ENCODE measurements at places on chromosomes 2 and 18.

DNA sequence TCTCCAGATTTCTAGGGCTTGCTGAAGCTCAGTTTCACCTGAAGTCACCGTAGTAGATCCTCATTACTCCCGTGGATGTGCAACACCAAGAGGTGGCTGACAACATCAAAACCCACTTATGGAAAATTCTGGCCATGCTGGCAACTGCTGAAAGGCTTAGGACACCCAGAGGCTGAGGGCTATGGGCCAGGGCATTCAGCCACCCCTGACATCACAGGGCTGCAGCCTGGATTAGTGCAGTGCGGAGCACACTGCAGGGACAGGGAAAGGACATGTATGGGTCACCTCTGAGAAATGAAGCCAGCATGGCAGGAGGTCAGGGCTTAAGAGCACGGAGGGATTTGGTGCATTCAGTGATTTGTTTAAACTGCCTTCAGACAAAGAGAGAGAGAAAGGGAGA, 300.6 kb downstream of the TDRD15 start:
- no peak for DNase-seq

DNA sequence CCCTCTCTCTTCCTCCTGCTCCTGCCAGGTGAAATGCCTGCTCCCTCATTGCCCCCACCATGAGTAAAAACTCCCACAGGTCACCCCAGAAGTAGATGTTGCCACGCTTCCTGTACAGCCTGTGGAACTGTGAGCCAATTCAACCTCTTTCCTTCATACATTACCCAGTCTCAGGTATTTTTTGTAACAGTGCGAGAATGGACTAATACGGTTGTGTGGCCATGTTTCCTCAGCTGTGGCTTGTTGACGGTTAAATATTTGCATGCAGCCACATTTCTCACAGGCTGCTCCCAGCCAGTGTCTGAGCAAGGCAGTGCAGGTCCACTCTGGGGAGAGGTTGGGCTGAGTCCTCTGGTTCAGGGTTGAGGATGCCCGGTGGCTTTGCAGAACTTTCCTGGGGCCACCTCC, 27.8 kb upstream of the COPS8 start:
- DNase-seq, result no peak

DNA sequence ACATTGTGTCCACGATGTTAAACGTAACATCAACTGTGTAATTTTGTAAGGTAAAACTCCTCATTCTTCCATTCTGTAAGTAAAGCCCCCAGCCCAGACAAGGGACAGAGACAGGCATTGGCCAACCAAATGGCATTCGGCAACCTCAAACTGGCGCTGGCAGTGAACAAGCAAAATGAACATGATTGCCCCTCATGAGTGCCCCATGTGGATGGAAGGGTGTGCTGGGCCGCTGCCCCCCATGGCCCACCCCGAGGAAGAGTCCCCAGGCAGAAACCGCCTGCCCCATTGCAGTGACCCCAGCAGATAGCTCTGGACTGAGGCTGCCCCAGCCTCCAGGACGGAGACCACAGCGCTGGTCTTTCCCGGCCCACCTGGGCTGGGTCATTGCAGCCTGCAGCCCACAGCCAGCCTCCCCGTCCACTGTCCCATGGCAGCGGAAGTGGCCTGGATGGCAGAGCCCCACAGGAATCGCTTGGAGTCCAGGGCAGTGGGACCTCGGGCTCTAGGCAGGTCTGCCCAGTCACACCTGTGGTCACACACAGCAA, 220.2 kb downstream of the HDAC4 start:
- peak; percentile 41 for DNase-seq

- DNase-seq, result no peak
Measured at GRCh38 chr2:159985656-159986055, 76.8 kb downstream of the PLA2R1 start.

DNA sequence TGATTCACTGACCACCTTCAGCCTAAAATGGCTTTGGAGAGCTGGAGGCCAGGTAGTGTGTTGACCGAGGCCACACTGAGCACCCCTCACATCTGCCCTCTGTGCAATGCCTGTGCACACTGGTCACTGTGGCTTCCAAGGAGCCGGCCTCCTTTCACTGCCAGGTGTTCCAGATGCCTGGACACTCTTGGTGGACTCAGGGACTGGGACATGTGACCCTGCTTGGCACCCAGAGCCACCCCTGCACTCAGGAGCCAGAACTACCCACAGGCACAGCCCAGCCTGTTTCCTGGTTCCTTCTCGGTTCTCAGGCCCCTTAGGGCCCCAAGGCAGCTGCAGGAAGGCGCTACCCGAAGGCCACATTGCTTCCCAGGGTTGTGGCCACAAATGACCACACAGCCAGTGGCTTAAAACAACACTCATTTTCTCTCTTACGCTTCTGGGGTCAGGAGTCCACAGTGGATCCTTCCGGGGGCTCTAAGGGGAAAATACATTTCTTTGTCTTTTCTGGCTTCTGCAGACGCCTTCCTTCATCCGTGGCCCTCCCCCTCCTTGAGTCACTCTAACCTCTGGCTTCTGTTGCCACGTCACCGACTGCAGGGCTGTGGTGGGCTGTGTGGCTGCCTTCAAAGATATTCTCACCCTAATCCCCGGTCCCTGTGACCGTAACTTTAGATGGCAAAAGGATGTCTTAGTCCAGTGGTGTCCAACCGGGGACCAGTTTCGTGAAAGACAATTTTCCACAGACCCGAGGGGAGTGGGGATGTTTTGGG, 78.6 kb downstream of the ASB1 start:
- DNase-seq, result peak; percentile 42
